ENCODE measurements at places on chromosomes 3 and 15. TPM values are rescaled to one million over a fixed set of nuclear protein-coding genes. Genes with fewer than 3 reads are reported as not detected.

GPR62 gene
- polyA plus RNA-seq = not detected

C3orf85 gene
- polyA plus RNA-seq = not detected

PPP1R14D gene
- polyA plus RNA-seq = not detected

CFAP92 gene
- 1.6 TPM for polyA plus RNA-seq

IL16 gene
- polyA plus RNA-seq = not detected

QARS1 gene
- polyA plus RNA-seq = 174 TPM

TPRG1 gene
- polyA plus RNA-seq = 1.6 TPM

IGDCC3 gene
- 14.4 TPM for polyA plus RNA-seq

MYLK gene
- polyA plus RNA-seq = 0.06 TPM

TUSC7 gene
- not detected for polyA plus RNA-seq

RPN1 gene
- 218 TPM for polyA plus RNA-seq

ACKR2 gene
- polyA plus RNA-seq = not detected

GAP43 gene
- polyA plus RNA-seq = 1,327 TPM

CHDH gene
- polyA plus RNA-seq = 0.17 TPM

APPL1 gene
- polyA plus RNA-seq = 28.8 TPM

GABRG3 gene
- 0.80 TPM for polyA plus RNA-seq

LRTM1 gene
- polyA plus RNA-seq = not detected

CISH gene
- polyA plus RNA-seq = not detected

OXTR gene
- polyA plus RNA-seq = 1.7 TPM

COL6A5 gene
- not detected for polyA plus RNA-seq

OR5K2 gene
- not detected for polyA plus RNA-seq

CLRN1 gene
- 0.18 TPM for polyA plus RNA-seq

Measured in neural cell (in vitro differentiated cells).